ENCODE measurements at places on chromosomes 2 and 18. TPM values are rescaled to one million over a fixed set of nuclear protein-coding genes. Genes with fewer than 3 reads are reported as not detected.

DNA sequence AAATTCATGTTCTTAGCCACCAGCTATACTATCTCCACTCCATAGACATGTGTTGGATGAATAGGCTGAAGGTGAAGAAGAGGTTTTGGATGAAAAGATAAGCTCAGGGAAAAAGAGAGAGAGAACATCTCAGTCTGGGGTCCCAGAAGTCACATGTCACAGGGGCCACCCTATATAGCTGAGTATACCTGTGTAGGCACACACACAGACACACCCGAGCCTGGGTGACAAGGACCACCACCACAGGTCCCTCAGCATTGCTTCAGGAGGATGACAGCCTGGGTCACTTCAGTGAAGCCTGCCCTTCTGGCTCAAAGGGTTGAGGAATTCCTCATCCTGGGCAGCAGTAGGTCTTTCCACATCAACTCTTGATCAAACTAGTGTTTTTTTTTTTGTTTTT, 56.2 kb downstream of the POLR1A start:
- no peak for DNase-seq

DNA sequence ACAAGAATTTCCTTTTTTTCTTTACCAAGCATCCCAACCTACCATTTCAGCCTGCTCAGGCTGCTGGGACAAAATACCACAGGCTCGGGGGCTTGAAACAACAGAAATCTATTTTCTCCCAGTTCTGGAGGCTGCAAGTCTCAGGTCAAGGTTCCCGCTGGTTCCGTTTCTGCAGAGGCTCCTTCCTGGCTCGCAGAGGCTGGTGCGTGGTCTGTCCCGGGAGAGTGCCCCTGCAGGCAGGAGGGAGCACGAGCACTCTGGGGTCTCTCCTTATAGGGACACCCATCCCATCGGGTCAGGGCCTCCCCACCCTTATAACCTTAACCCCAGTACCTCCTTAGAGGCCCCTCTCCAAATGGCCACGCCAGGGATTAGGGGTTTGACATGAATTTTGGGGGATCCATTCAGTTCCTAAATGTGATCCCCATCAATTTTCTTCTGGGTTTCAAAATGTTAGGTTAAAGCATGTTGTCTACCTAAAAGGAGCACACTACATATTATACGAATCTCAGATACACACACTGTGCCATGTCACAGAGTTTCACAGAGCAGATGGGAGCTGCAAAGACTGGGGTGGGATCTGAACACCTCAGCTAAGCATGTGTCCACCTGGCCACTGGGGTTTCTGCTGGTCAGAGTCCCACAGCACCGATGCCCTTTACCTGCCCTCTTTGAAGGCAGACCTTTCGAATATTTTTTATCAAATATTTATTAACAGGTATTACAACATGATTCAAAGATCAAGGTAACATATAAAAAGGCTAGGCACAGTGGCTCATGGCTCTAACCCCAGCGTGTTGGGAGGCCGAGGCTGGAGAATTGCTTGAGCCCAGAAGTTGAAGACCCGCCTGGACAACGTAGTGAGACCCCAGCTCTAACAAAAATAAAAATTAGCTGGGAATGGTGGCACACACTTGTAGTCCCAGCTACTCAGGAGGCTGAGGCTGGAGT, 17.6 kb upstream of the ADI1 start:
- no peak for DNase-seq

DNA sequence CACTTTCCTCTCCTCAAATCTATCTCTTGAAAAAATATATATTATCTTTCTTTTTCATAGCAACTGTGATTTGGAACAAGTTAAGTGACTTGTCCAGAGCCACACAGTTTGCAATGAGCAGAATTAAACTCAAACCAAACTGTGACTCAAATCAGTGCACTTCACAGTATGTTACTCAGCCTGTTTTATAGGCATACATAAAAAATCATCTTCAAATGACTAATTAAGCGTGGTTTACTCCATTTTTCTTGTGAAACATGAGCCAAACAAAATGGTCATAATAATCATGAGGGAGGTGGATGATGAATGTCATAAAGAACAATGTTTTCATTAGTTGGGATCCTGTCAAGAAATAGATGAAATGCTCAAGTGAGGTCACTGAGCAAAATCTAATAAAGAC, 6.1 kb upstream of the CCDC178 start:
- DNase-seq = no peak

The MSH6 gene
- polyA plus RNA-seq = 28.4 TPM

The ADAM17 gene
- polyA plus RNA-seq = 10.4 TPM
